ENCODE measurements at places on chromosomes 16 and 17.

- no peak for DNase-seq
Observed at GRCh38 chr16:27921134-27921533, 142.4 kb downstream of the GSG1L start.

DNA sequence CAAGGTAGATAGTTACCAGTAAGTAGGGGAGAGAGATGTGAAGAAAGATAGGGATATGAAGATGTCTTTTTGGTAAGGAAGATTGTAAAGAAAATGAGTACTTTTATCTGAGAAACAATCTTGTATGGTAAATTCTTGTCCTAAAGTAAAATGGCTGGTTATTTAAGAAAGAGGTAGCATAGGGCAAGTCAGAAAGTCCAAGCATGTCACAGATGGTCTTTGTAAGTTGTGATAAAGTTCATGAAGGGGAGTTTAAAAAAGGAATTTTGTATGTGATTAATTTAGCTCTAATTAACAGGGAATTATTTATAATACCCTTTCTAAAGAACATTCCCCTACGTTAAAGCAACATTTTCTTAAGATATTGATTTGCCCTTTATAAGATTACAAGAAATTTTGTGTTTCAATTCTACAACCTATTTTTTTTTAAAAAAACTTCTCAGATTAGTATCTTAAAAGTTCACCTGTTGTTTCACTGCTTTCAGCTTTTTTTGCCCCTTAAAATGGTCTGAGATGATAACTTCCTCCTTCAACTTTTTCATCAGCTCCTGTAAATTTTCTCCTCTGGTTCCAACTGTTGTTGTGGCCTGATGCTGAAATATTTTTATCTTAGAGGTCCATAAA, 16.2 kb upstream of the CPHXL start:
- DNase-seq, result no peak

DNA sequence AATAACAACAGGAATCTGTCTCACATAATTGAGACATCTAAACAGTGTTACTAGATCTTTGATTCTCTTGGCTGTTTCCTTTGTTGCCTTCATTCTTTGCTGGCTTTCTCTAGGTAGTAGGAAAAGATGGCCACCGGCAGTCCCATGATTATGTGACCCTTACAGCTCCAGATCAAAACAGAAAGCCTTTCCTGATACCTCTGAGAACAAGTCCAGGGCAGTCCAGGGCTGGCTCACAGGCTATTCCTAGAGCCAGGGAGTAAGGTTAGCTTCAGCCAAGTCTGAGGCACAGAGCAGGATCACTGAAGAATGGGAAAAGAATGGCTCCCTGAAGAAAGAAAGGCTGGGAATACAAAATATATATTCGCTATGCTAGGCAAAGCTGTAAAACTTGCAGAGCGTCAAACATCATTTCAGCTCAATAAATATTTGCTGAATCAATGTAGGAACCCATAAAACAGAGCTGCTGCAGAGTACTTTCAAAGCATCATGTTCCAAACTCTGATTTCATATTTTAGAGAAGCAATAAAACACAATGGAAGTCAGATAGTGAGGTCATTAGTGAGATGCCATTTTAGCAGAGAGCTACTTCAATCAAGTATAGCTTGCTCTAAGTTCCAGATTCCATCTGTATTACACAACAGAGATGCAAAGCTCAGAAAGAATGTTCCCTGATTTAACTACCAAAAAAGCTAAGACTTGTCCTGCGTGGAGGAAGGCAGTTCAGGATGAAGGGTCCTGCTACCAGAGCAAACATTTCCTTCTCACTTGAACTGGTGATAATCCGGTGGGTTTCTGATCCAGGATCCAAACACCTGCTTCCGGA, 23.4 kb downstream of the ADAT1 start:
- no peak for DNase-seq

- DNase-seq, result no peak
Observed at GRCh38 chr17:79513206-79513605, 97.6 kb downstream of the RBFOX3 start.

DNA sequence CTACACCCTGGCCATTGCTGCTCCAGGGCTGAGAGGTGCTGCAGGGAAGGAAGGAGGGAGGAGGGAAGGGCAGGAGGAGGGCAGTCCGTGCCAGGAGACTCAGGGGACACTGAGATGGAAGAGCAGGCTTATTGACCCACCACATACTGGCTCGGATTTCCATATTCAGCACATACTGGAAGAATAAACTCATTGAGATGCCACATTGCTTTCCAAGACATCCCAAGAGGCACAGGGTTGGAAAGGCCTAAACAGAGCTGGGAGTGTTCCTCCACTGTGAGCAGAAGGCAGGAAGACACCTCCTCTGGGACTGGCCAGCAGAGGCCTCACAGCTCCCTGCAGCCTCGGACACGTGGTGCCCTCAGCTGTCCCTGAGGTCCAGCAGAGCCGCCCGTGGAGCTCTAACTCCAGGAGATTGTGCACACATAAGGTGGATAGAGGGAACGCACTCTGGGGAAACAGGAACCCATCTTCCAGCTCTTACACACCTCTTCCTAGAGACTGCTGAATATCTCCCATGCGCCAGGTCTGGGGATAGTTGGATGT, 17.4 kb downstream of the CCDC182 start:
- no peak for DNase-seq

Measured in NAMALWA (cell line).